Activated naive CD4-positive, alpha-beta T cell (primary cell): ENCODE measurements at places on chromosomes 2 and 18.

- DNase-seq: no peak
These were observed 80.2 kb upstream of the SNTG2 start for GRCh38 chr2:870426-870825.

GRCh38 chr2:126637386-126637785 is 18.6 kb upstream of the GYPC start:
- DNase-seq: no peak

DNA sequence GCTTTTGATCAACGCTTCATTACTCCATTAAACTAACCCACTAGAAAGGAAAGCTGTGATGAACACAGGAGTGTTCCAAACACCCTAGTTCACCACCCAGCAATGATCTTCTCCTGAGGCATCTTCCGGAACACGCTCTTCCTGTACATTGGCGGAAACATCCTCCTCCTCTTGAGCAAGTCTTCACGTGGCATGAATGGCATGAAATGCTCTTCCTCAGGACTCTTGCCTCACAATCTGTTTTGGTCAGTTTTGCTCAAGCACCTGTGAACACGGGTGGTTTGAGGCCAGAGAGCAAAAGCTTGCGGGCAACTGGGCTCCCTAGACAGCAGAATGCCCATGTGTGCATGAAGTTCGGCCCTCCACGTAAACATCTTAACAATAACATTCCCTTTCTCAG is 734.2 kb upstream of the SALL3 start:
- DNase-seq: no peak

- no peak for DNase-seq
These were observed 80.0 kb upstream of the CHRNA1 start for GRCh38 chr2:174844295-174844708.

DNA sequence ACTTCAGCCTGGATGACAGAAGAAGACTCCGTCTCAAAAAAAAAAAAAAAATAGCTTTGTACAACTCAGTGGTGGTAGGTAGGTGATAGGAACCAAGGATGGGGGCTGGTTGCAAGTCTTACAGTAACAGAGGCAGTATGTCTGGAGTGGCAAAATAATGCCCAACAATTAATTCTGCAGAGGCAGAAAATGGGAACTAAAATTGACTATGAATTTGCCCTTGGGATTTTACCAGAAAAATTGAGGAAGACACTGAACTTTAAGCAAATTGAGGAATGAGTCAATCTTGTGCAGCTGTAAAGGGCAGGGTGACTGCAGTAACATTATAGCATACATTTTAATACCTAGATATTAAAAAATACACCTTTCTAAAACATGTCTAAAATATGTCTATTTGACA is 292.1 kb upstream of the FBXO11 start:
- no peak for DNase-seq

GRCh38 chr2:200442471-200442870 is 67.4 kb downstream of the KCTD18 start:
- DNase-seq: no peak

- DNase-seq: no peak
These were observed 45.0 kb upstream of the MGAT5 start for GRCh38 chr2:134208825-134209224.

GRCh38 chr2:106160786-106161261 is 33.3 kb downstream of the UXS1 start:
- DNase-seq: peak; percentile 28

GRCh38 chr2:86352137-86352726 is 14.8 kb upstream of the REEP1 start:
- no peak for DNase-seq

- DNase-seq: peak; percentile 53
These were observed at the start of gene AP1S3 for GRCh38 chr2:223837287-223838061. Gene AP1S3 (minus strand): TSS chr2:223837582. CDS start chr2:223837450, 132 bp downstream.

- no peak for DNase-seq
These were observed 12.2 kb downstream of the TMEM177 start for GRCh38 chr2:119691189-119691588.

- DNase-seq: no peak
These were observed 88.7 kb downstream of the MYO1B start for GRCh38 chr2:191333911-191334357.

- no peak for DNase-seq
These were observed 83.7 kb downstream of the LPIN1 start for GRCh38 chr2:11829947-11830707.

- DNase-seq: no peak
These were observed 94.4 kb upstream of the NEUROD1 start for GRCh38 chr2:181774685-181775084.

DNA sequence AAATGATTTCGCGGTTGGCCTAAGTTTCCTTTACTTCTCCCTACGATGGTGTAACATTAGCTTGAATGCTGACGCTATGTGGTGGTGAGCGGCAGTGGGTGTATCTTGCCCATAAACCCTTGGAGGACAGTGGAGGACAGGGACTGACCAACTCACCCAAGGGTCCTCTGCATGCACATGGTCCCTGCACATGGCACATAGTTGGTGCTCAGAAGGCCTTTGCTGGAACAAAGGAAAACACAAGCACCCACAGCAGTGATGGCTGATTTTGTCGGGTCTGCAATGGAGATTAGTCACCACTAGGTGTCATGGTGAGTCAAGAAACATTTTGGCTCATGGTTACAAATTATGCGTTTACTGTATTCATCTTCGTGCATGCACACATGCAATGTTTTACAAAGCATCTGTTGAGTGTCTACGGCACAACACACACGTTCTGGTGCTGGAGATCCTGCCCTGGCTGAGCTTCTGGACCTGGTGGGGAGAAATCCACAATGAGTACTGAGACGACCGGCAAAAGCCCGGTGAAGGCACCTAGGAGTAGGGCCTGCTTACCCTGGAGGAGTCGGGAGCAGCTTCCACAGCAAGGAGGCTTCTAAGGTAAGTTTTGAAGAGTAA is 44.0 kb downstream of the PDCL3 start:
- no peak for DNase-seq

- DNase-seq: no peak
These were observed 154.3 kb downstream of the RNF152 start for GRCh38 chr18:61738488-61738887.
